GM12864 (cell line): ENCODE measurements at places on chromosomes 11 and 22.

DNA sequence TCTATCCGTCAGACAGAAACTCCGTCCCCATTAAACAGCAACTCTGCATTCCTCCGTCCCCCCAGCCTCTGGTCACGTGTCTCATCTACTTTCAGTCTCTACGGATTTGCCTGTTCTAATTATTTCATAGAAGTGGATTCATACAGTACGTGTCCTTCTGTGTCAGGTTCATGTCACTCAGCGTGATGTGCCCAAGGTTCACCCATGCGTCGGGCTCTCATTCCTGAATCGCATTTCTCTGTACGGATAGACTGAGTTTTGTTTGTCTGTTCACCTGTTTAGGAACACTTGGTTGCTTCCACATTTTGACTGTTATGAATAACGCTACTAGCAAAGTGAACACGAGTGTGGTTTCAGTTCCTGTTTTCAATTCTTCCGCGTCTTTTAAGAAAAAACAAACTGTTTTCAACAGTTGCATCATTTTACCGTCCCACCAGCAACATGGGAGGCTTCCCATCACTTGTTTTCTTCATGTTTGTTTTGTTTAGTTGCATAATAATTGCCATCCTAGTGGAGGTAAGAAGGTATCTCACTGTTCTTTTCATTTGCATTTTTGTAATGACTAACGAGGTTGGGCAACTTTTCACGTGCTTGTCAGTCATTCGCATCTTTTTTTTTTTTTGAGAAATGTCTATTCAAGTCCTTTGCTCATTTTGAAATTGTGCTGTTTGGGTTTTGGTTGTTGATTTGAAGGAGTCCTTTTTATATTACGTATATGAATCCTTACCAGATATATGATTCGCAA lies 8.9 kb upstream of the NLRP6 start:
- DNase-seq: peak; percentile 99

- no peak for DNase-seq
These were observed 590 bp upstream of the CD6 start for GRCh38 chr11:60970890-60971289.

- no peak for DNase-seq
These were observed 48.4 kb upstream of the WNT7B start for GRCh38 chr22:46025225-46025972.

- no peak for DNase-seq
These were observed 133.0 kb downstream of the OSBP2 start for GRCh38 chr22:30827646-30828045.

DNA sequence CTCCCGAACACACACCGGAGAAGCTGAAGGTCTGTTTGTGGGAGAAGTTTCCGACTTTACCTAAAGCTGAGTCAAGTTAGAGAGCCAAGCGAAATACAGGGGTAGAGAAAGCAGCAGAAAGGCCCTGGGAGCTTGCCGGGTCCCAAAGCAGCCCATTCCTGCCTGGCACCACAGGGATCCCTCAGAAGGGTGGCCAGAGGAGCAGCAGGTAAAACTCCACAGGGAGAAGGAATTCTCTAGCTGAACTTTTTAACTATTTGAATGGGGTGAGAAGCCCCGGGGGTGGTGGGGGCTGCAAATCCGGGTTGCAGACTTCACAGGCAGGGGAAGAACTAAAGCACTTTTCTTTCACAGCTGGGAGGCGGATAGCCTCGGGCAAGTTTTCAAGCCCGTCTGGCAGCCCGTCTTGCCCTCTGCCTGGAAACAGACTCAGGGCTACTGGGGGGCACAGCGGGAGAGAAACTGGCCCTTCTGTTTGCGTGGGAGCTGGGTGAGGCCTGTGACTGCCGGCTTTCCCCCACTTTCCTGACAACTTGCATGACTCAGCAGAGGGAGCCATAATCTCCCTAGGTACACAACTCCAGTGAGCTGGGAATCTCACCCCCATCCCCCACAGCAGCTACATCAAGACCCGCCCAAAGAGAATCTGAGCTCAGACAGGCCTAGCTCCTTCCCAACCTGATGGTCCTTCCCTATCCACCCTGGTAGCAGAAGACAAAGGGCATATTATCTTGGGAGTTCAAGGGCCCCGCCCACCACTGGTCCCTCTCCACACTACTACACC lies 311.0 kb downstream of the SBF2 start:
- DNase-seq: no peak

DNA sequence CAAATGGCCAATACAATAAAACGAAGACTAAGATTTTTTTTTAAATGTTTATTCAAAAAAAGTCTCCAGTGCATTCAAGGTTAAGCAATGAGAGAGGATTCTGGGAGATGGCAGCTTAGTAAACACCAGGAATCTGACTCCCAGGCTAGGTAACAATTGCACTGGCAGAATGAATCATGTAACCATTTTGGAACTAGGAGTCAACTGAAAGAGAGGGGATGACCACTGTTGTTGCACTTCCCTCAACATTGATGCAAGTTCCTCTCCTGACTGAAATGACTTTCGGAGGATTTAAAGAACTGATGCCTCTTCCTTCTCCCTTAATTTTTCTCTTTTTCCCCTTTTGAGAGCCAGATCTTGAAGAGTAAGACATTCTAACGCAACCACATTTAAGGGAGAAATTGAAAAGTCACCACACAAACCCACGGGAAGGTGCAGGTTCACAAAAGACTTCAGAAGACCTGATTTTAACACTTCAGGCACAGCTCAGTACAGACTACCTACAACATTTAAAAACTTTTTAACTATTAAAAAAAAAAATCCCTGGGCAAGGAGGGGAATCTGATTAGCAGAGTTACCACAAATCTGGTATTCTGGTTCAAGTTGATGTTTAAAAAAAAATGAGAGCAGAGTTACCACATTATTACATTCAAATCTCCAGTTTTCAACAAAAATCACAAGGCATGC lies 56.8 kb downstream of the FCHSD2 start:
- no peak for DNase-seq

GRCh38 chr11:79367844-79368243 lies 73.0 kb downstream of the TENM4 start:
- no peak for DNase-seq

DNA sequence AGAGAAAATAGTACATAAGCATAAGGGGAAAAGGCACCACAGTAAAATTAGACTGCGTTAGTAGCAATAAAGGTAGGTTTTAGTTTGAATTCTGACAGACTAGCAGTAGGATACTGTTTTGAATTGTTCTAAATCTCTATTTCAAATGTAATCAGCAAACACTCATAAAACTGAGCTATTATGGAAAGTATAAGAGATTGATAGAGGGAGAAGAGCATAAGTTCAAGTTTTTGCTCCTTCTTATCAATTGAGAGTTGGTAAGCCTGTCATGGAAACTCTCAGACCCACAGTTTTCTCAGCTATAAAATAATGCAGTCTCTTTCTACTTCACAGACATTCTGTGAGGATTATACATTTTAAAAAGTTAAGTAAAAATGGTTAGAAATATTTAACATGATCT lies 840.2 kb upstream of the CNTN5 start:
- no peak for DNase-seq

GRCh38 chr22:22888571-22889353 lies 1.1 kb downstream of the IGLL5 start:
- DNase-seq: no peak

GRCh38 chr22:50138041-50138440 lies 32.5 kb upstream of the PANX2 start:
- DNase-seq: no peak

- no peak for DNase-seq
These were observed 416.3 kb downstream of the AASDHPPT start for GRCh38 chr11:106493751-106494150.

- no peak for DNase-seq
These were observed 35.6 kb upstream of the SYT7 start for GRCh38 chr11:61616434-61616833.

GRCh38 chr11:73872749-73873357 lies 3.8 kb downstream of the COA4 start:
- no peak for DNase-seq

DNA sequence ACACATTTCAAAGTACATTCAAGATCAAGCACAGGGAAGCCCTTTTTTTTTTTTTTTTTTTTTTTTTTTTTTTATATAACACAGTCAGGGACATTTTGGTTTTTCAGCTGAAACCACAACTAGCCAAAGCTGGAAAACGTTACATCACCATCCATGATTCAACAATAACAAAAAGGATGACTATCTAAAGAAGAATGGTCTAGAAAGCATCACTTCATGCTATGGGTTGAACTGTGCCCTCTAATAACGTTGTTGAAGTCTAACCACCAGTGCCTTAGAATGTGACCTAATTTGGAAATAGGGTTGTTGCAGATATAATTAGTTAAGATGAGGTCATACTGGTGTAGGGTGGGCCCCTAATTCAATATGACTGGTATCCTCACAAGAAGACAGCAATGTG lies 46.6 kb downstream of the MTMR2 start:
- DNase-seq: no peak

- no peak for DNase-seq
These were observed 264.7 kb upstream of the SESN3 start for GRCh38 chr11:95495706-95496105.

DNA sequence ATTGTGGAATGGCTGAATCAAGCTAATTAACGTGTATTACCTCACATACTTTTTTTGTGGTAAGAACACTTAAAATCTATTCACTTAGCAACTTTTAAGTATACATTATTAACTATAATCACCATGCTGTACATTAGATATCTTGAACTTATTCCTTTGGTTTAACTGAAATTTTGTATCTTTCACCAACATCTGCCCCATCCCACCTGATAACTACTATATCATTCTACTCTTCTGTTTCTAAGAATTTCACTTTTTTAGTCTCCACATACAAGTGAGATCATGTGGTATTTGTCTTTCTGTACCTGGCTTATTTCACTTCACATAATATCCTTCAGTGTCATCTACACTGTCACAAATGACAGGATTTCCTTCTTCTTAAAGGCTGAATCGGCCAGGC lies 17.1 kb upstream of the VWA5A start:
- no peak for DNase-seq

GRCh38 chr11:81005595-81005994 lies 1564.8 kb upstream of the TENM4 start:
- DNase-seq: no peak

GRCh38 chr11:107780136-107780535 lies 68.3 kb upstream of the SLN start:
- no peak for DNase-seq

DNA sequence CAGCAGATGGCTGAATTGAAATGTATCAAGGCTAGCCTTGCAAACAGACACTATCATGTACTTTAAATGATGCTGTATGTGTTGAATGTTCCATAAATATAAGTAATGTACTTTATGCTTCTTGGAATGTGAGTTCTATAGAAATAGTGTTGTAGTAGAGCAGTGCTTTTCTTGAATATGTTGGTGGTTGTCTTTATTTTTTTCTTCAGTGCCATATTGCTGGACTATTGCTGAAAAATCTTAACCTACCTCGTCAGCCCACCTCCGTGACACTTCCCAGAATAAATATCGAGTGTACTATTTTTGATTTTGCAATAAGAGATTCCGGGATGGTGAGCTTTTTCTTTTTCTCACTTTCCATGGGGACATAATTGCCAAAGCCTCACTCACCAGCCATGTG lies 153.9 kb downstream of the NAV2 start:
- no peak for DNase-seq

GRCh38 chr11:36376009-36376887 lies 80.2 kb downstream of the PRR5L start:
- no peak for DNase-seq

DNA sequence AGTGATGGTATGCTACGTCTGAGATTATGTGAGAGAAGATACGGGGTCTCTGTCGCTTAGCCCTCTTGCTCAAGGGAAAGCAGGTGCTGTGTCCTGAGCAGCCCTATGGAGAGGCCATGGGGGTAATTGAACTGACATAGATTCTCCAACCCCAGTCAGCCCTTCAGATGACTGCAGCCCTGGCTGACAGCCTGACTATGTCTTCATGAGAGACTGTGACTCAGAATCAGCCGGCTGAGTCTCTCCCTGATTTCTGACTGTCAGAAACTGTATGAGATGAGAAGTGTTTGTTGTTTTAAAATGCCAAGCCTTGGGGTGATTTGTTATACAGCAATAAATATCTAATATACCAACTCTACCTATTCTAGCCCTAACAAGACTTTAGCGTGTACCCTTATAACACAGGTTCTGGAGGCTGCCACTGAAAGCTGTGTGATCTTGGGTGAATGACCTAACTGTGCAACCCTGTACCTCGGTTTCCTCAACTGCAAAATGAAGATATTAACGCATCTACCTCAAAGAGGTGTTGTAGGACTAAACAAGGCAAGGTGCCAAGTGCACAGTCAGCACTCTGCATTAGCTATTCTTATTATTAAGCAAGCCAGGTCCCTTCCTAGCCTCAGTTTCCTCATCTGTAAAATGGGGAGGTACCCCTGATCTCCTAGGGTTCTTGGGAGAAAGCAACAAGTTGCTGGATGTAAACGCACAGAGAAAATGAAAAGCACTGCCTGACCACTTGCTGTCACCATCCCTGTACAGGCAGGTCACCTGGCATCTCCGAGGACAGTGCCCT lies 24.9 kb downstream of the SLC43A1 start:
- no peak for DNase-seq

DNA sequence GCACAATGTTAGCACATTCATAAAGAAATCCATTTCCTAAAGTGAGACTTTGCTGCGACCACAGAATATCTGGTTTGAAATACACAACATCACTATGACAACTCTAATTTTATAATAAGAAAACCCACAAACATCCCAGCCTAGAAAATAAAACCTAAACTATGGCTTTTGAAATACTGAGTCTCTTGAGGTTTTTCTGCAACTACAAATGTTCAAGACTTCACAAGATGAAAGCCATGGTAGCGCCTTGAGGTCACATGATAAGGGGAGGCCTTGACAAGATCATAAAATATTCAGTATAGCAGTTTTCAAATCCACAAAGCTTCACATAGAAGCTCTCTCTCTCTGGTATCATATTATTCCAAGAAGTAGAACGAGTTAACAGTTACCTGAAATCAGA lies 126.8 kb downstream of the MPPED2 start:
- no peak for DNase-seq

DNA sequence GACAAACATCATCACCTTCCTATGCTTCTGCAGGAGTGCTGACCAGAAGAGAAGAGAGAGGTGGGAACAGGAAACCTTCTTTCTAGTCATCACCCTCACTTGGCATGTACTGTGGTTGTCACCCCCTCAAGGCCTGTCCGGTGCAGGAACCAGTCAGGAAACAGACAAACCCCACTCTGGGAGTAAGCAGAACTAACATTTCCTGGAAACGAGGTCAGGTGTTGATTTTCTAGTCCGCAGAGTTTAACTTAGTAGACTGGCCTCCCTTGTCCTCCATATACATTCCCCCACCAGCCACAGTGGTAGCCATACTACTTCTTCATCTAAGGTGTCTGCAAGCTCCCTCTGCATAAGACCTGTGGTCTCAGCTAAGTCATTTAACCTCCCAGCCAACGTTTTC lies 80.7 kb upstream of the NCAM1 start:
- DNase-seq: no peak

DNA sequence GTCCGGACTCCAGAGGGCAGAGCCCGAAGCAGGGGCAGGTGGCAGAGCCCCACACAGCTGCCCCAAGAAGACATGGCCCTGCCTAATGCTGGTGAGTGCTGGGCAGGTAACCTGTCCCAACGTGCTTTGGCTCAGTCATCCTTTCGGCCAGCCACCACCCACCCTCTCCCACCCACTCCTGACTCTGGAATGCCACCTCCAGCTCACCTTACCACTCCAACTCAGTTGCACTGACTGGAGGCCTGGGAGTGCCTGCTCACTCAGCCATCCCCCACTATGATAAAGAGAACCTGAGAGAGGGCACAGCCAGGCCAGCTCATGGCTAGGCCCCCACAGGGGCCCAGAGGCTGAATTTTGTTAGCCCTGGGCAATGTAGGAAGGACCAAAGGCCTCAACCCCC lies 53.8 kb upstream of the MPEG1 start:
- DNase-seq: no peak
